CD4-positive, alpha-beta T cell treated with Interleukin-15 for 1 hour (primary cell): ENCODE measurements at places on chromosomes 13 and 19.

- DNase-seq, result no peak
Measured at GRCh38 chr13:64371045-64371444, 2859.1 kb downstream of the PCDH9 start.

DNA sequence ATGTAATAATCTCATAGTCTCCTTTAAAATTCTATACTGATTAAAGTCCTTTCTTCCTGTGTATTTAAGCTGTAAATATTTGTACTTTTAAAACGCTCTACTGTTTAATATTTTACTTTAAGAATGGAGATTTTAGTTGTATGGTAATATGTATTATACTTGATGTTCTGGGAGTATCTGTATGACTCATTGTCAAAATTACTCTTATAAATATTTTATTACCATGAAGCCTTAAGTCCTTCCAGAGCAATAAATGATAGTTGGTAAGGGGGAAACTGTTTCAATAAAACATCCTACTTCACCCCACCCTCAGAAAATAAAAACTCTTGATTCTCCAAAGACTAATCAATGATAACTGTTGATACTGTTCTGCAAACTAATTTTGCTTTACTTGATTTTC is 6.4 kb downstream of the PCDH9 start:
- no peak for DNase-seq

GRCh38 chr13:98275681-98276171 is 98.7 kb upstream of the RNF113B start:
- no peak for DNase-seq

GRCh38 chr19:49125025-49125731 is 5.8 kb downstream of the PPFIA3 start:
- no peak for DNase-seq

DNA sequence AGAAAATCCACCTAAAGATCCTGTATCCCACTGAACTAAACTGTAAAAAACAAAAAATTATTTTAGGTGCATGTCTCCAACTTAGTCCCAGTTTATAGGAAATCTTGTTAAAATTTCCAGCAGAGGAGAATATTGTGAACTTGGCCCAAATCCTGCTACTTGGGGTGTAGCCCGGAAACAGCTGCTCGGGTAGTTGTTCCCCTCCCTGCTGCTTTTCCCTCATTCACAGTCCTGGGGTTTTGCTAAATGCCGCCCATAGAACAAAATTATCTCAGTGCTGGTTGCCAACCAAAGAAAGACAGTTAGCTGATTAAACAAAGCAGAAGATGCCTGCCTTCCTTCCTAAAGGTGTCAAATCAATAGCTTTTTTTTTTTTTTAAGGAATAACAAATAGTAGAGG is 330.5 kb upstream of the KLF12 start:
- DNase-seq, result no peak
